ENCODE measurements at places on chromosomes 12 and 14. TPM values are rescaled to one million over a fixed set of nuclear protein-coding genes. Genes with fewer than 3 reads are reported as not detected.
A peak's percentile ranks its signal among the peaks of the same experiment; 100 is the strongest.

DNA sequence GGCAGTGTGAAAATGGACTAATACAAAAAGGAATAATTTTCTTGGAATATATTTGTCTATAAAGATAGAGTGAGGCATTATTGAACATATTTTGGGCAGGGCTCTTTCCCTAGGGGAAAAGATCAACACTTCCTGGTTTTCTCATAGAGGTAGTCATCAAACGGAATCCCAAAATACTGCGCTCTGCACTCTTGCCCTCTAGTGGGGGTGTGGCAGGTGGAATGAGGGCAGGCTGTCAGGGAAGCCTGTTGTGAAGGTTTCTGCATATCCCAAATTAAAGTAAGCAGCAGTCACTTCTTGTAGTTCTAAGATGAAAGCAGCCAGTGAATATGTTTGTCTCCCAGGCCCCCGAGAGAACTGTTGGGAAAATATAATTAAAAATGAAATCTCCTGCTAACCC lies 666.8 kb upstream of the TMEM132C start:
- H3K36me3 ChIP-seq: no peaks in the 10 kb centered on the region
- no peaks in the 10 kb centered on the region for H3K4me1 ChIP-seq
- no peaks in the 10 kb centered on the region for H3K27me3 ChIP-seq
- H3K27ac ChIP-seq: no peak overlapping the region

DNA sequence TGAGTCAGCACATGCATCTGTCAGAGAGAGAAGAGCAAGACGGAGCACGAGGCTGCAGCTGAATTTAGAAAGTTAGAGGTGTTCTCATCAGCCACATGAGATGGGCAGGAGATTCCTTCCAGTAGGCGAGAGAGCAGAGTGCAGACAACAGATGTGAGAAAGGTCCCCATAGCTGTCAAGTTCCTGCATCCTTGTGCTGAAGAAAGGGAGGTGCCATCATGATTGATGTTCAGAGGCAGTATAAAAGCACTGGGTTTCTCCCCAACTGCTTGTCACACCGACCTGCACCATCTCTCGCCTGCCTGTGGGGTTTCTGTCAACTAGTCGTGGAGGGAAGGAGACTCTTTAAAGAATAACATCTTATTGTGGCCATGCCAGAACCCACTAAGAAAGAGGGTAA lies at the start of gene MYBPC1:
Gene MYBPC1 (plus strand): TSS at position 272 of the 400 bp plus-strand sequence. CDS start 100 bp downstream, at position 372.
- H3K4me3 ChIP-seq: no peak within 1 kb of the TSS
- no peak within 1 kb of the TSS for H3K27ac ChIP-seq
- no peaks in the 10 kb centered on the region for H3K36me3 ChIP-seq
- H3K4me1 ChIP-seq: no peaks in the 10 kb centered on the region

DNA sequence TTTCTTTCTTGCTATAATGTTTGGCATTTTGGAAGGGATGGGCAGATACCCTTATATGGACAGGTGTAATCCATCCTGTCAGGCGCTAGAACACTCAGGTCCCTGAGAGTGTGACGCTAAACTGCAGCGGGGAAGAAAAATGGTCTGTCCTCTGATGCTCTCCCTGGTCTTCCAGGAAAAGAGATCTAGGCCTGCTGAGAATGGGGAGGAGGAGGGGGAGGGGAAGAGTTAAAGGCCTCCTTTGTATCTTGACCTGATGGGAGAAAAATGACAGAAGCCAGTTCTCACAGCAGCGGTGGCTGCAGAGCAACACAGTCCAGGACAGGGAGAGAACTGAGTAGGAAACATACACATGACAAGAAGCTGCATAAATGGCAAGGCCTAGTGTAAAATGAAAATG lies 61.1 kb downstream of the RPS6KA5 start:
- no peaks in the 10 kb centered on the region for H3K27me3 ChIP-seq
- peaks cover 33% of the 10 kb centered on the region for H3K4me1 ChIP-seq
- H3K4me3 ChIP-seq: no peak overlapping the region
- H3K27ac ChIP-seq: peak overlapping the region; percentile 48
- no peaks in the 10 kb centered on the region for H3K36me3 ChIP-seq
- DNase-seq: peak; percentile 72

The KRT83 gene
- total RNA-seq: not detected

DNA sequence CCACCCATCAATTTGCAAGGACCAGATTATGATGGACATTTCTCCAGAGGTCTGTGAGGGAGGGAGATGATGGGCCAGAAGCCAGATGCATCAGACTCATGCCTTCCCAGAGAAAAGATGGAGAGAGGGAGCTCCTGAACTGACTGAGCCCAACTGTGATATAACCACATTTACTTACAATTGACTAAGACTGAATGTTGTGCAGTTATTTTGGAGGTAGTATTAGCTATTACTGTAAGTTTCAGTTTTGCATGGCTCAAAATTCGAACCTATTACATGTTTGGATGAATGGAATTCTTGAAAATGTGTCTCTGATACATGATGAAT lies 211.1 kb upstream of the SFSWAP start:
- no peaks in the 10 kb centered on the region for H3K36me3 ChIP-seq
- no peaks in the 10 kb centered on the region for H3K27me3 ChIP-seq
- H3K4me1 ChIP-seq: no peaks in the 10 kb centered on the region

DNA sequence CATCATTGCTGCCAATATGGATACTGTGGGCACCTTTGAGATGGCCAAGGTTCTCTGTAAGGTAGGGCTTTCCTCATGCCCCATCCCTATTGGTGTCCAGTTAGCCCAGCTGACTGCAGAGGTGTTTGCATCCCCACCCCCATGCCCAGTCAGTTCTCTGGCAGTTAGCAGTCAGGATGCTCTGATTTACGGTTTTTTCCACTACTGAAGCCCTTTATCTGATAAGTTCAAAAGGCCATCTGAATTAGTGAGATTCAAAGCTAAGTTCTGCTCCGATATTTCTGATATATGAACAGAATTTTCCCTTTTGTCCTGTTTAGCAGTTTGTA lies 773 bp downstream of the GMPR2 start:
- H3K36me3 ChIP-seq: peaks cover 42% of the 10 kb centered on the region
- no peak for DNase-seq
- H3K4me1 ChIP-seq: peaks cover 28% of the 10 kb centered on the region
- no peaks in the 10 kb centered on the region for H3K27me3 ChIP-seq

The GALNT16 gene
- total RNA-seq: 4.3 TPM

The C12orf50 gene
- total RNA-seq: not detected

DNA sequence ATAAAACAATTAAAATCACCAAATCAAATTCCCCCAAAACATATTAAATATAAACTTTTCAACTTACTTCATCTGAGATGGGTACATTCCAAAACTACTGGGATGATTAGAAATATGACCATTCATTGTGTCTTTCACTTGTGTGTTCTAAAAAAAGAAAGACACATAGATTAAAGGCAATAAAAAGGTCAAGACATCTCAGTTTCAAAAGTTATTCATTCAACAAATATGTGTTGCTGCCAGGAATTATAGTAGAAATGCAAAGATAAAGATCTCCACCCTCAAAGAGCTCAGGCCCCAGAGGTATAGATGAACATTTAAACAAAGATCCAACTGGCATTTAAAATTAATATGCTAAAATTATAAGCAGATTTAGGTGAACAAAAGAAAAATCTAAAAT lies 106.4 kb downstream of the EPS8 start:
- H3K27ac ChIP-seq: no peak overlapping the region
- H3K4me1 ChIP-seq: peaks cover 4% of the 10 kb centered on the region
- H3K36me3 ChIP-seq: no peaks in the 10 kb centered on the region
- no peak overlapping the region for H3K4me3 ChIP-seq

GRCh38 chr14:89370381-89370780 lies 46.7 kb downstream of the FOXN3 start:
- no peaks in the 10 kb centered on the region for H3K4me1 ChIP-seq
- no peaks in the 10 kb centered on the region for H3K36me3 ChIP-seq
- H3K27me3 ChIP-seq: no peaks in the 10 kb centered on the region
- H3K27ac ChIP-seq: peak overlapping the region; percentile 54

- no peaks in the 10 kb centered on the region for H3K36me3 ChIP-seq
- H3K4me1 ChIP-seq: no peaks in the 10 kb centered on the region
- no peaks in the 10 kb centered on the region for H3K27me3 ChIP-seq
- DNase-seq: no peak
- H3K27ac ChIP-seq: no peak overlapping the region
Observed at GRCh38 chr14:58702441-58703160, 64.8 kb downstream of the DACT1 start.

GRCh38 chr14:74882103-74882920 lies 596 bp downstream of the DLST start:
- DNase-seq: peak; percentile 73
- H3K4me1 ChIP-seq: no peaks in the 10 kb centered on the region
- H3K27me3 ChIP-seq: no peaks in the 10 kb centered on the region
- H3K36me3 ChIP-seq: no peaks in the 10 kb centered on the region

DNA sequence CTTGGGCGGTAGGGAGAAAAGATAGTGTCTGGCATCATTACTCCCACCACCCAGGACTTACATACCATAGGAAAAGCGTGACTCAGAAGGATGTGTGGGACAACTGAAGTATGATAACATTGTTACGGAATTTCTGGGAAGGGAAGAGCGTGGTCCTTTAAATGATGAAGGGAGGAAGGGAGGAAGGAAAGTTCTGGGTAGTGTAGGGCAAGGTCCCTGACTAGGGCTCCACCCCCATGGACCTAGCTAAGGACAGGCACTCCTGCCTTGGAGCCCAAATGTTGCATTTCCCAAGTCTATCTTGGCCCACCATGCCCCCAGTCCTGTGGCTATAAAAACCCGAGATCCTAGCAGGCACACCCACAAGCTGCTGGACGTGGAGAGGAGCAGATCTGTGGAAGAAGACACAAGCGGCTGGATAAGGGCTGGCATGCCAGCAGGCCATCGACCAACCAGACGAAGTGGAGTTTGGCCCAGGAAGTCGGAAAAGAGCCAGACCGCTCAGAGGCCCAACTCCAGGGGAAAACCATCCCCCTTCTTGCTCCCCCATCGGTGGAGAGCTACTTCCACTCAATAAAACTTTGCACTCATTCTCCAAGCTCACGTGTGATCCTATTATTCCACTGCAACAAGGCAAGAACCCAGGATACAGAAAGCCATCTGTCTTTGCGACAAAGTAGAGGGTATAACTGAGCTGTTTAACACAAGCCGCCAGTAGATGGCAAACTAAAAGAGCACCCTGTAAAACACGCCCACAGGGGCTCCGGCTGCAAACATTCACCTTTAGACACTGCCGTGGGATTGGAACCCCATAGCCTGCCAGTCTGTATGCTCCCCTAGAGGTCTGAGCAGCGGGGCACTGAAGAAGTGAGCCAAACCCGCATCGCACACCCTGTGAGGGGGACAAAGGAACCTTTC lies 23.0 kb upstream of the RAB21 start:
- H3K36me3 ChIP-seq: no peaks in the 10 kb centered on the region
- DNase-seq: no peak
- no peaks in the 10 kb centered on the region for H3K4me1 ChIP-seq
- H3K27ac ChIP-seq: no peak overlapping the region

The MYO1H gene
- not detected for total RNA-seq

The CAPZA3 gene
- not detected for total RNA-seq

DNA sequence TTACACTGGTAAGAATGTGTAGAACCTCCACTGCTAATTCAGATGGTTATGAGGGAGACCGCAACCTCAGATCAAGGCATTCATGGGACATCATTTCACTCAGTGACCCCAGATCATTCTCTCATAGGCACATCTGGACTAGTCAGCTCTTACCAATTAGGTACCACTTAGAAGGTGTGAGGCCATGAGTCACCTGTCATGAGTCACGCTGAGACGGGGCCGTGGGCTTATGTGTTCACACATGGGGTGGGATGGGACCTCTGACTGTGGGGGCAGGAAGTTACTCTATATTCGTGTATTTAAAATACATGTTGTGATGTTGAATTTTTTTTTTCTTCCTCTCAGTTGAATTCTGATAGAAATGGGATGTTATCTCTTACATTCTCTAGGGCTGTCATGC lies 55.9 kb downstream of the CCDC92 start:
- no peaks in the 10 kb centered on the region for H3K36me3 ChIP-seq
- no peaks in the 10 kb centered on the region for H3K4me1 ChIP-seq
- H3K27ac ChIP-seq: no peak overlapping the region
- DNase-seq: no peak
- H3K27me3 ChIP-seq: peaks cover 9% of the 10 kb centered on the region
